ENCODE measurements at places on chromosomes 7 and 10.
A peak's percentile ranks its signal among the peaks of the same experiment; 100 is the strongest.

DNA sequence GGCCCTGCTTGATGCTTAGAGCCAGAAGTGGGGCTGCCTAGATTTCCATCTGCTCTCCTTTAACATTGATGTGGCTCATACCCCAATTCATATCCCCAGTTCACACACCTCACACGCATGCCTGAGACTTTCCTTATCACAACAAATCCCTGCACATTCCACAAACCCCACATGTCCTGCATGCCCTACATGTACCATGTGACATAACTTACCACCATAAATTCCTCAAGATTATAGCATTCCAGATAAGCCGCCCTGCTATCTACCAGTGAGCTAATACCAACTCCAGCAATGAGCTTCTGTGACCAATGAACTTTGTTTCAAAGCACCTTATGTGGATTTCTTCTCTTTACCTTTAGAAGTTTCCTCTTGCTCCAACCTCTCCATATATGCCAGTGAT lies 104.7 kb upstream of the RAB11FIP2 start:
- DNase-seq = no peak

DNA sequence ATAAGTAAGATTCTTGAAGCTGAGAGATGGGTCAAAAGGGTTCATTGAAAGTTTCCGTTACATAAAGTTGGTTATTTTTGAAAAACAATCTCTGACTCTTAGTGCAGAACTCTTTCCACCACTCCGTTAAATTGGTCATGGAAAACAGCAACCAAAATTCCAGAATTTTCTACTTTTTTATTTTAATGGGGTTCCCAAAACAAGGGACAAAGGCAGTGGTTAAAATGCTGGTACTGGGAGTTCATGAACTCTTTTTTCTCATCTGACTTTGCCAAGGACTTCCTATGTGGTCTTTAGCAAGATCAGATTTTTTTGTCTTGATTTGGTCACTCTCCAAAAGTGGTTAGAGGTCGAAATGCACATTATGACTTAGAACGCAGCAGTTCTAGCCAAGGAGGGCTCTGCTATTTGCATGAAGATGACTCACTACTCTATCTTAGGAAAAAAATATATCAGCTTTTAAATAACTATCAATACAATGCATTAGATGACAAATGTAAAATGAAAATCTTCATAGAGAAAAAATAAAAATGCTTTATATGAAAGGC lies 145.7 kb downstream of the REEP3 start:
- peak; percentile 17 for DNase-seq

DNA sequence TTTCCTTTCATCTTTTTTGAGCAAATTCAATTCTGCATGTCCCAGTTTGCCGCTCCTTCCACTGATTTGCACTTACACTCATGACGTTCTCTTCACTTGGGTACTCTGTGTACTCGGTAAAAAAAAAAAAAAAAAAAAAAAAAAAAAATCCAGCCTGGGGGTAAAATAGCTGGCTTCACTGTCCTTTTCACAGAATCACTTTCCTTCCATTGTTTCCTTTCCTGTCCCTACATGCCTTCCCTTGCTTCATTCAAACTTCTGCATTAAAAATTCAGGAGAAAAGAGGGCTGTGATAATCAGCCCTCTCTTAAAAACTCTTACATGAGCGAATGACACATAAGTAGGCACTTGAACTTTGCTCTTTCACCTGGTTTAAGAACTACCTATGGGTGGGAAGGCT lies 8.7 kb downstream of the ANKRD1 start:
- no peak for DNase-seq

GRCh38 chr7:14021069-14021468 lies 31.6 kb upstream of the ETV1 start:
- DNase-seq = no peak

DNA sequence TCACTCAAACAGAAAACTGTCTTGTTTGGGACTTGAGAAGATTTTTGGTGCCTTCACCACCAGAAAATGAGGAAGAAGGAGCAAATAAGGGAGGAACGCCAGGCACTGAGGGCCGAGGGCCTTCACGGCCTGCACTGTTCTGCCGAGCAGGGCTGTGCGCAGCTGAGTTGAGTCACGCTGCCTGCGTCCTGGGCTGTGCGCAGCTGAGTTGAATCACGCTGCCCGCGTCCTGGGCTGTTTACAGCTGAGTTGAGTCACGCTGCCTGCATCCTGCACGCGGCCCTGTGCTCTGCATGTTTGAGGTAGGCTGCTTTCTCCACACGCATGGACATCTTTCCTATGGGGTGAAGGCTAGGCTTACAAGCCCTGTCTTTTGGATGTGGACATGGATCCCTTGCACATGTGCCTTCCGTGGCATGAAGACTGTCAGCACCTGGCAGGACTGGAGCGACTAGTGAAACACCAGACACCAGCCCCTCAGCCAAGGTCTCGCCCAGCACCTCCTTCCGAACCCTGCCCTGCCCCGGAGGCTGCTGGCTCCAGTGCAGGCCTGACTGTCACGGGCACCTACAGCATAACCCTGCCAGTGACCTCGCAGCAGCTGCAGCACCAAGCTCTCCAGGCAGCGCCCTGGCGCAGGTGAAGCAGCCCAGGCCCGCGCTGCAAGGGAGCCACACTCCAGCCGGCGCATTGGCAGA lies 96.7 kb downstream of the HTR5A start:
- no peak for DNase-seq

- DNase-seq = no peak
These were observed 92.3 kb upstream of the ZNF438 start for GRCh38 chr10:31123946-31124345.

DNA sequence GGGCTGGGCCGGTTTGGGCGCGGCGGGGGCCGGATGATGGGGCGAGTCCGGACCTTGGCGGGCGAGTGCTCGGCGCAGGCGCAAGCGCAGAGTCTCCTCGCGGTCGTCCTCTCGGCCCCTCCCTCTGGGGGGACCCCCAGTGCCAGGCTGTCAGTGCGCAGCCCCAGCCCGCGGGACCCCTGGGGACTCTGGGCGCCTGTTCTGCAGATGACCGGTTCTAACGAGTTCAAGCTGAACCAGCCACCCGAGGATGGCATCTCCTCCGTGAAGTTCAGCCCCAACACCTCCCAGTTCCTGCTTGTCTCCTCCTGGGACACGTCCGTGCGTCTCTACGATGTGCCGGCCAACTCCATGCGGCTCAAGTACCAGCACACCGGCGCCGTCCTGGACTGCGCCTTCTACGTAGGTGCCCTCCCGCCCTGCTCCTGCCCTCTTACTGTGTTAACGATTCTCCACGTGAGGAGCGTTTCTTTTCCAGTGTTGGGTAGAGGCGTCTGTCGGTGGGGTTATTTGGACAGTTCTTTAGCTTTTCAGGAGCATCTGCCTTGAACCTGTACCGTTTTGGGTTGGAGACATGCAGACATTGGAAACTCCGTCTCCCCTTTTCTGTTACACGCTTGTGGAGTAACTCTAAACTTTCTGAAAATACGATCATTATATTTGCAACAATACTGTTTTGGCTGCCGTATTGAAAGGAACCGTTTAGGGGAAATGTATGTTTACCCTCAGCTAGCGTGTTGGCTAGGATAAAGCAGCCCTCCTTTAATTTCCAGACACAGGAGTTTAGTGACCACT lies 706 bp downstream of the BUB3 start:
- DNase-seq = peak; percentile 75

GRCh38 chr7:16462431-16462889 lies 3.1 kb downstream of the SOSTDC1 start:
- DNase-seq = no peak

DNA sequence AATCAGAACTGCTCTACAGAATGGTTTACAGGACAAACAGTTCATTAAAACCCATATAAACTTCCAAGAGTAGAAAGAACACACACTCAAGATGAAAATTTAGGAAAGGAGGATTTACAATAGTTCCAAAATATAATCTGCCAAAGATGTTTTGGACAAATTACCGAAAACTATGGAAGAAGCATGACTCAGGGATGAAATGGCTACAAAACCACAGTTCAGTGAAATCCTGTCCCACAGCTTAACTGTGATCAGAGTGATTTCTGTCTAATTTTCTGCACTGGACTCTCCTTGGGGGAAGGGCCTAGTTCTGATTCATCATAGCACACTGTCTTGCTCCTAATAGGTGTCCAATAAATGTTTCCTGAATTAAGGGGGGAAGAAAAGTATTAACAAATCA lies 82.2 kb downstream of the HIPK2 start:
- no peak for DNase-seq

DNA sequence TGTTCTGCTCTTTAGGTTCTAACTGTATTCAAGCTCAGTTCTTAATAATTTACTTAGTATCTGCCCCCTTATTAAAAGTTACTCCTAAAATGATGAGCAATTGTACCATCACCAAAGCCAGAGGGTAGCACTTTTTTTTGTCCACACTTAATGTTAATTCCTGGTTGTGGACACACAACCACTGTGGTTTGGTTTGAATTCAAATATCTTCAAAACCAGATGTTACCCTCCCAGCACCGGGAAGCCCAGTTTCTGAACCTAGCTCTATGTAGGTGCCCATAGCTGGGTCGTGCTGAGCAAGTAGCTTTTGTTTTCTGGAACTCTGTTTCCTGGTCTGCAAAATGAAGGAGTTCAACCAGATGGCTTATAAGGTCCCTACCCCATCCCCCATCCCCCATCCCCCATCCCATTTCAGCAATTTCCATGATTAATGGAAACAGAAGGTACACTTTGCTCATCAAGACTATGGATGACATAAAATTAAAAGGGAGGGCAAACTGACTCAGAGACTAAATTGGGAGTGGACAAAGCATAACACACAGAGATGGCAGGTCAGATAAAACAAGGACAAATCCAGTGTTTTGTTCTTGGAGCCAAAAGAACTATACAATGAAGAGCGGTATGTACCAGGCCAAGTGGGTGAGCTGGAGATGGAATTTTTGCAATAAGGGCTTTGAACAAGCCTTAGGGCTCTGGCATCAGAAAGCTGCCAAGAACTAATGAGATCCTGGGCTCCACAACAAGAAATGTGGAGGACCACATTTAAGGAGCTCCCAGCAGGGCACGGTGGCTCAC lies 56.7 kb downstream of the DLG5 start:
- no peak for DNase-seq

DNA sequence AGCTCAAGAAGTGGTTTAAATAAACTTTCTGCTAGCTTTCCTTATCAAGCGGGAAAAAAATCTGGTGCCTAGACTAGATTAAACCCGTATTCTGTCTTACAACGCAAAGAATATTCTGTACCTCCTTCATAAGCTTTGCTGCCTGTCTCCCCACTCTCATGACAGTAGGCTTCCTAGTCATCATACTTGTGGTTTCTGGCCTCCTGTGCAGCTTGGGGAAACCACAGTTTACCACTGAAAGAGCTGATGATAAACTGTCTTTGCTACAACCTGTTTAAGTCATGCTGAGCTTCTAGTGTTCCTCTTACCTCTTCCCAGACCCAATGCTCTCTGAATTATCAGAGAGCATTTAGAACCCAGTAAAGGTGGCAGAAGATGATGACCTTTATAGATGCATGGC lies 55.0 kb downstream of the PODXL start:
- peak; percentile 72 for DNase-seq

DNA sequence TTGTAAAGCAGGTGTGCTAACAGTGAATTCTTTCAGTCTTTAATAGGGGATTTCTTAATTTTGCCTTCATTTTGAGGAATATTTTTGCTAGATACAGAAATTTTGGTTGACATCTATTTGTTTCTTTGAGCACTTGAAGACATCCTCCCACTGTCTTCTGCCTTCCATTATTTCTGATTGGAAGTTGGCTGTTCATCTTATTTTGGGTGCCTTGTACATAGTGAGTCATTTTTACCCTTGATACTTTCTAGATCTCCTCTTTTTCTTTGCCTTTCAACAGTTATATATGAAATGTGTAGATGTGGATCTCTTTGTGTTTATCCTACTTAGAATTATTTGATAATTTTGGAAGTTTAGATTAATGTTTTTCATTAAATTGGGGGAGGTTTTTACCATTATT lies 631.0 kb downstream of the AUTS2 start:
- peak; percentile 3 for DNase-seq

DNA sequence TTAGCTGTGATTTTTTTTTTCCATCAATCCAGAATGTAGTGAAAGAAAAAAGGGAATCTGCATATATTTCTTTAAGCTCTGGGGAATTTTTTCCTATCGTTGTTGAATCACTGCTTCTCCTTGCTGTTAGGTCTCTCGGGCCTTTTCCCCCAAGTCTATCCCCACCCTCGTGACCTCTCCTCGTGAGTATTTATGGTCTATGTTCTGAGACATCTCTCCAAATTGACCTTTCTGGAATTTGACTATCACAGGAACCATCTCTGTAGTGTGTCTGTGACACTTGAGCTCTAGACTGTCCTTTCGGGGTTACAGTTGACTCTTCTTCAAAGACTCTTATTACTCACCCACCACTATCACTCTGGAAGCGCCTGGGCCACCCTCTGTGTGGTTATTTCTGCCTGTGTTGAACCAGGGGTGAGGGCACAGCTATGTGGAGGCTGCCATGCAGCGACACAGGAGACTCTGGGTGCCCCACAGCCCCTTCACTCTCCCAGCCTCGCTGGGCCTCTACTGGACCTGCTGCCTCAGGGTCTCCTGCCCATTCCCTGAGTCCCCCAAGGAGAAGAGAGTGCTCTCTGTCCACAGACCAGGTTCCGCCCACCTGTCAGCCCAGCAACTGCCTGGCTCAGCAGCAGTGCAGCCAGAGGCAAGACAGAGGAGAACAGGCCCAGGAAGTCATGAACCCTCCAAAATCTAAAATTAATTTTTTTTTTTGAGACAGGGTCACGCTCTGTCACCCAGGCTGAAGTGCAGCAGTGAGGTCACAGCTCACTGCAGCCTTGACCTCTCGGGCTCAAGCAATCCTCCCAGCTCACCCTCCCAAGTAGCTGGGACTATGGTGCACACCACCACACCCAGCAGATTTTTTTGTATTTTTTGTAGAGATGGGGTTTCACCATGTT lies 45.7 kb upstream of the PTPRN2 start:
- DNase-seq = no peak

DNA sequence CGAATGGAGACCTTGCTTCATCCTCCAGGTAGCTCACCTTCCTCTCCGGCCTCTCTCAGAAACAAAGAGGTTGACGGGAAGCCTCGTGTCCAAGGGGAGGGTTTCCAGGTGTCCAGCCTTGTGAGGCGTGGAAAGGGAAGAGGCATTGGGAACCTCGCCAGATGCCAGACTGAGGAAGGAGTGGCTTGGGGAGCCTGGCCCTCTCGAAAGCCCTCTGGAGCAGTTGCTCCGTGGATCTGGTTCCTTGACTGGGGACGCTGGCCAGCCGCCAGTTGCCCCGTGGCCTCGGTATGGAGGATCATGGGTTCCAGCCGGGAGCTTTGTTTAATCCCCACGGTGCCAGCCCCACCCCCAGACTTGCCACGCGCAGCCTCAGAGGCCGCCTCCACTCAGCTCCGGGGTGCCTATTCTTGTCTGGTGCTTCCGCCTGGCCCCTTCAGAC lies 30.3 kb upstream of the SUN1 start:
- DNase-seq = no peak

DNA sequence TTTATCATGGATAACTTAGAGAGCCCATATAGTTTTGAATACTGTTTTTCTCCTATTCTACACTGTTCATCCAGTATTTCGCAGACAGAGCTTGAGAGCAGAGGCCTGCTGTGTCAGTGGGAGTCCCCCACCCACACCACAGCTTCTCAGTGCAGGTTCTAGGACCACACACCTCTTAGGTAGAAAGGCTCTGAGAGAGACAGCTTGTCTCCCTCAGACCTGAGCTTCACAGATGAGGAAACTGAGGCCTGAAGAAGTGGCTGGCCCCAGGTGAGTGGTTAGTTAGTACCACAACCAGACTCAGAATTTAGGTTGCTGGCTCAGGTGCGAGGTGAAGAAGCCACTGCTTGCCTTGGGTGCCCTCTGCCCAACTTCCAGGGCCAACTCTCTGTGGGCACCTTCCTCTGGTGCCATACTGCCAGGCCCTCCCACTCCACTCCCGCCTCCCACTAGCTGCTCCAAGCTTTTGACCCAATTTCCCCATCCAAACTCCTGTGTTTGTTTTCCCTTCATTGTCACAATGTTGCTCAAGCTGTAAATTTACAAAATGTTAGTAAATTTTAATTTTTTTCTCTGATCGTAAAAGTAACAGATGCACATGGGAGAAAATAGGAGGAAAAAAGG lies 7.6 kb upstream of the HILPDA start:
- DNase-seq = no peak

All from hematopoietic multipotent progenitor cell treated with erythropoietin and hydrocortisone succinate and interleukin-3 and kit ligand, for 4 days (in vitro differentiated cells).